ENCODE measurements at places on chromosomes 11 and 22. TPM values are rescaled to one million over a fixed set of nuclear protein-coding genes. Genes with fewer than 3 reads are reported as not detected.

Gene OR2AT4
- not detected for total RNA-seq

Gene RNF121
- total RNA-seq, result 23.8 TPM

Gene CUL5
- 23.2 TPM for total RNA-seq

Gene CASP5
- total RNA-seq, result not detected

GRCh38 chr11:17991783-17992433 is 20.9 kb downstream of the SERGEF start:
- no peak overlapping the region for H3K4me3 ChIP-seq
- peak; percentile 69 for DNase-seq
- peaks cover 16% of the 10 kb centered on the region for H3K36me3 ChIP-seq
- H3K27me3 ChIP-seq, result no peaks in the 10 kb centered on the region
- H3K27ac ChIP-seq, result no peak overlapping the region

Gene OR51B2
- total RNA-seq, result not detected

Measured in activated CD4-positive, alpha-beta T cell treated with anti-CD3 and anti-CD28 coated beads, Interleukin-2, amount 10 ng/mL, durations not matched to agents 7 days and 5 days (primary cell).